HCT116 (cell line): ENCODE measurements at places on chromosomes 4 and X.

GRCh38 chr4:53908661-53909078, 155.7 kb downstream of the CHIC2 start:
- DNase-seq = peak; percentile 62

GRCh38 chrX:13759152-13759718, 24.7 kb downstream of the OFD1 start:
- no peak for DNase-seq

GRCh38 chr4:16694884-16695276, 203.6 kb downstream of the LDB2 start:
- DNase-seq = no peak

DNA sequence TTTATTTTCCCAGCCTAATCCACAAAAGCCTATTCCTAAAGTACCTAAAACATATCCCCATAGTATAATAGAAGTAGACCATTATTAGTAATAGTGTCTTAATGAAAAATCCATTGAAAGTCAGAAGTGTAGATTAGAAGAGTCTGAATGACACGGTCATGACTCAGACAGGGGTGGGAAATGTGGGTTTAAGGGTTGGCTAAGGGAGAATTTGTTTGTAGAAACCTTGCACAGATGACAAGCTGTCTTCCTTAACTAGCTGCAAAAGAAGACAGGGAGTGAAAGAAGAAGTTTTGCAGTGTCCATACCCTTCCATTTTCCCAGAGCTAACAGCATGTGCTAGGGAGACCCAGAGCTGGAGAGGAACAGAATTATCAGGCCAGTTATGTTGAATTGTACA, 242.7 kb upstream of the ETNPPL start:
- no peak for DNase-seq

DNA sequence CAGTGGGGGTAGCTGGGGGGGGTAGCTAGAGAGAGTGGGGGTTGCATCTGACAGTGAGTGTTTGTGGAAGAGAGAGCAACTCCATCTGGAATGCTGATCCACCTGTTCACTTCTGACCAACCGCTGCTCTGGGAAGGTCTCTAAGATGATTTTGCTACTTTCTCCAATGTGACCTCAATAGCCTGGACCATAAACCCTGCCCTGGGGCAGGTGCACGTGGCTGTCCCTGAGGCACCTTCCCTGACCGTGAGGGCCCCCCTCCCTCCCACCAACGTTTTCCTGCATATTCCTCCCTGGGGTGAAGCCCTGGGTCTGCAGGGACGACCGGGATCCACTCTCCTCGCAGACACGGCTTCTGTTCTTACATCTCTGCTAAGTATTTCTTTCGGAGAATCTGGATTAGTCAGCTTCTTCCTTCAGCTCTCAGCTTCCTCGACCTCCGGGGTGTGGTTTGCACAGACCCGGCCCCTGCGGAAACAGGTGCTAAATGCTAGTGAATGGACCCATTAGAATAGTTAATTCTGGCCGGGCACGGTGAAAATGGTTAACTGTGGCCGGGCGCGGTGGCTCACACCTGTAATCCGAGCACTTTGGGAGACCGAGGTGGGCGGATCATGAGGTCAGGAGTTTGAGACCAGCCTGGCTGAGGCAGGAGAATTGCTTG, 21.4 kb upstream of the PLCXD1 start:
- DNase-seq = no peak

GRCh38 chrX:55290963-55291362, 26.2 kb upstream of the PAGE3 start:
- no peak for DNase-seq

DNA sequence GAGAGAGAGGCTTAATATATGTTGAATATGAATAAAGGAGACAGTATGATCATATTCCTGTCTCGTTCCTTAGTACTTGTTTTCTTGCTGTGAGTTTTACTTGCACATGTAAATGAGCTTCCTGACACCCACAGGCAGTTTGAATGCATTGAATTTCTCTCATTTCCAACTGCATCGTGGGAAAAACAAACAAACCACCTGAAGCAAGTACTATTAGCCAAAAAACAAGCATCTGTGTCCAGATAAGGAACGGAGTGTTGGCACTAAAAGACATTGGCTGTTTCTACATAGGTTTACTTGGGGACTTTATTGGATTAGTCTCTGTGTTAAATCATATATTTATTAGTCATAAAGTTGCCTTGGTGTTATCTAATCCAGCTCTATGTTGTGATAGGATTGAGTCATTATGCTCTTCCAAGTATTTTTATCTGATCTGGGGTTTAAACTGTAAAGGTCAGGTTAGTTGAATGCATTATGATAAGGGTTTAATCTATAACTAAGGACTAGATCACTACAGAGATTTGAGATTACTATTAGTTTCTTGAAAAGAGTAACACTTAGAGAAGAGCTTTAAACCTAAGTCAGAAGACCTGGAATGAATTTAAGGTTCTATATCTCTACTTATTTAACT, 339.0 kb upstream of the SPANXN4 start:
- DNase-seq = no peak

DNA sequence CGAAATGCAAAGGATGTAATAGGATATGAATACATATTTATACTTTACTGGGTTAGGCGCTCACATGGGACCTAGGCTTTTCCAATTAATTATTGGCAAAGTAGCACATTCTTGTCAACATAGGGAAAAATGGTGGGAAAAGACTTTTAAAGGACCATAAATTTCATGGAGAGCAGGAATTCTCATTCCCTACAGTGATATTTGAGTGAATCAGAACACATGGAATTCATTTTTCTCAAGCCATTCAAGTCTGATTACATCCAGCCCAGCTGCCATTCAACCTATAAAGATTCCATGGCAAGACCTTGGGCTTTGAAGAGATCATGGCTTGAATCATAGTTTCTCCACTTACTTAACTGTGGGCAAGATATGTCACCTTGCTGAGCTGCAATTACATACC, 150.4 kb downstream of the SOWAHB start:
- no peak for DNase-seq
